ELR (cell line): ENCODE measurements at places on chromosomes 2 and 18.

DNA sequence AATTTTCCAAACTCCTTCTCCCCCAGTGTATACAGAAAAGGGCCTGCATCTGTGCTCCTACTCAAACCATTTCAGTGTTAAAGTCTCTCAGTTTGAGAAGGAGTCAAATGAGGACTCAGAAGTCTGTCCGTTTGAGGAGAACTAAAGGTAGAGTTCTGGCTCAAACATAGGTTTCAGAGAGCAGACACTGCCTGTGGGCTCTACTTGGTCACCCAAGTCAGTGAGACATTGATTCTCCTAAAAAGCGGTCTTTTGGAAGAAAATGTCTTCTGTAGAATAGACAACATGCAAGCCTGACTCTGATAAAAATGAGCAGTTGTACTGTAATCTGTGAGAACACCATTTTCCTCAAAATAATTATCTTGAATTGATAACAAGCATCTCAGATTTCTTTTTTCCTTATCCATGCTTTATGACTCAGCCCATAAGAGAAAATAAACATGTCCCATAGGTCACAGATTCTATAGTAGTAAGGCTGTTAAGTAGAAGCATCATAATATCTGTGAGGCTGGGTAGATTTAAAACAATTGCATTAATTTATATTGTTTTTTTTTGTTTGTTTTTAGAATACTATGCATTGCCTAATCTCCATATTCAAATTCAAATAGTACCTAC, 82.8 kb downstream of the ASXL3 start:
- no peak for DNase-seq

GRCh38 chr2:233447506-233448219, 93.4 kb downstream of the DGKD start:
- DNase-seq, result no peak

GRCh38 chr18:58768293-58768974, 96.2 kb upstream of the ZNF532 start:
- DNase-seq, result peak; percentile 71

- DNase-seq, result no peak
Measured at GRCh38 chr2:212416086-212416485, 122.5 kb downstream of the ERBB4 start.

GRCh38 chr2:110955556-110955955, 165.2 kb upstream of the BCL2L11 start:
- DNase-seq, result no peak

- DNase-seq, result no peak
Measured at GRCh38 chr2:40303746-40304145, 148.1 kb downstream of the SLC8A1 start.

DNA sequence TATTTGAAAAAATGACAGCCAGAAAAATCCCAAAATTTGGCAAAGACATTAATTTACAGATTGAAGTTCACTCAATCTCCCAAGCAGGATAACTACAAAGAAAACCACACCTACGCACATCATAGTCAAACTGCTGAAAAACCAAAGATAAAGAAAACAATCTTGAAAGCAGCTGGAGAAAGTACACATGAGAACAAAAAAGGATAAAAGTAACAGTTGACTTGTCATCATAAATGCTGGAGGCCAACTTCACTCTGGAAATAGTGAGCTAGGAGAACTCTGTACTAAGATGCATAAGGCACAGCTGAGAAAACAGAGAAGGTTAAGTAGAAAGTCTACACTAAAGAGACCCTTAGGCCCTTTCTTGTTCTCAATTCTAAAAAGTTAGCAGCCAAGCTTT, 73.1 kb downstream of the TLK1 start:
- no peak for DNase-seq

- DNase-seq, result no peak
Measured at GRCh38 chr2:109247340-109247739, 118.3 kb downstream of the SH3RF3 start.

DNA sequence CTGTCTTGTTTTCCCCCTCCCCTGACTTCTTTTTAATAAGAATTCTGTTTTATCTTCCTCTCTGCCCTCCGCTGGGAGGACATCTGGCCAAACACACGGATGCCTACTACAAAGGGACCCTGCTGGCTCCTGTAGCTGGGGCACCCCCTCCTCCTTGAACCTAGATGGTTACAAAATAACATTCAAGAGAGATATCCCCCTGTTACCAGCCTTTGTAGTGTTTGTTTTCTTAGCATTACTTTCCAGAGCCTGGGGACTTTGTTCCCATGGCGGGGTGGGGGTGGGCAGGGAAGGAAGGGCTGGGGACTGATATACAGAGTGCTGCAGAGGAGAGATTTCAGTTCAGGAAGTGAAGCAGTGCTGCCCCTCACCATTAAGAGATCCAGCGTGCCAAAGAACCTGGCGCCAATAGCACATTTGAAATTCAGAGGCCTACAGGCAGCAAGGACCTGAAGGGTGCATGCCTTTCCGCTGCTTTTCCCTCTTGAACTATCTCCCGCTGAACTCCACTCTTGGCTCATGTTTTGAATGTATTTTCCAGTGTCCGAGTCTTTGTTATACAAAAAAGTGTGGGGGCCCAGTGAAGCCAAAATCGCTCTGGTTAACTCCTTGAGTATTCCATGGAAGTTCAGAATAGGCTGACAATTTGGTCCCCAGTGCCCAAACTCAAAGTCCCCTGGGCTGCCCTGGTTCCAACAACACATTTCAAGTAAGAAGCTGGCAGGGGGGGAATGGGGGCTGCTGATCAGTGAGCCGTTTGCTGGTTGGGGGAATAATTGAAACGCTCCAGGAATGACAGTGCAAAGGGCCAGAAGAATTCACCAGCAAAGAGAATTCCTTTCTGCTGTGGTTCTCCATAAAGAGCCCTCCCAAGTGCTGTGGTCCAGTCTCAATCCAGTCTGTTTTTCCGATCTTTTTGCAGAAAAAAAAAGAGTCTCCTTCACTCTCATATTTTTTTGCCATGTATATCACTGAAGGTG, 94.8 kb upstream of the THOC1 start:
- peak; percentile 28 for DNase-seq

DNA sequence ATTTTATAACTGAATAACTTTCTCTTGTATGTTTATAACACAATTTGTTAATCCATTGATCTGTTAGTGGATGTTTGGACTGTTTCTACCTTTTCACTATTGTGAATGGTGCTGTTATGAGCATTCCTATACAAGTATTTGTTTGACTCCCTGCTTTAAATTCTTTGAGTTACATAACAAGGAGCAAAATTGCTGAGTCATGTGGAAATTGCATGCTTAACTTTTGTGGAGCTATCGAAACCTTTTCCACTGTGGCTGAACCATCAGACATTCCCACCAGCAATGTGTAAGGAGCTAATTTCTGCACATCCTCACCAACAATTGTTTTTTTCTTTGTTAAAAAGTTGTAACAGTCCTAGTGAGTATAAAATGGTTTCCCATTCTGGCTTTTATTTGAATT, 415.5 kb downstream of the CBLN2 start:
- DNase-seq, result no peak

DNA sequence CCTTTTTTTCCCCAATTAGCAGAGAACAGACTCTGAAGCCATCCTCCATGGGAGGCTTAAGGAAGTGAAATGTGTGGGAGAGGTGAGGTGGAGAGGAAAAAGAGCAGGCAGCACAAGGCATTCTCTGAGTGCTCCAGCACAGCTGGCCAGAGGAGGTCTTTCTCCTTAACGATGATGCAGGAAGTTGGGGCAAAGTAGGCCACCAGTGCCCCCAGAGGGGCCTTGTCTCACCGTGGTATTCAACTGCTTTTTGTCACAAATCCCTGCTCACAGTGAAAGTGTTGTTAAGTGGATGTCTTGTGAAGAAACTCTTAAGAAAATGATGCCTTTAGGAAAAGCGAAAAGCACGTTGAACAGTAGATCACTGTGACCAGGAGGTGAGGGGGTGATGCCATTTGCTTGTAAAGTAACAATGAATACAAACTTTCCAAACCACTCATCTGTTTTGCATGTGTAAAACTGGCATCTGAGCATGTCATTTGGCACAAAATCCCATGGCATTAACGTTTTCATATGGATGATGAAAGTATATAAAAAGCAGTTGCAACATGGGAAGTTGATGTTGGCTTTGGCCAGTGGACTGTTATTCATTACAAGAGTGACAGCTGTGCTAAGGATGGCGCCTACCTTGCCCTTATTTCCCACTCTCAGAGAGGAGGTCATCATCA, 49.2 kb upstream of the CDC42EP3 start:
- no peak for DNase-seq

DNA sequence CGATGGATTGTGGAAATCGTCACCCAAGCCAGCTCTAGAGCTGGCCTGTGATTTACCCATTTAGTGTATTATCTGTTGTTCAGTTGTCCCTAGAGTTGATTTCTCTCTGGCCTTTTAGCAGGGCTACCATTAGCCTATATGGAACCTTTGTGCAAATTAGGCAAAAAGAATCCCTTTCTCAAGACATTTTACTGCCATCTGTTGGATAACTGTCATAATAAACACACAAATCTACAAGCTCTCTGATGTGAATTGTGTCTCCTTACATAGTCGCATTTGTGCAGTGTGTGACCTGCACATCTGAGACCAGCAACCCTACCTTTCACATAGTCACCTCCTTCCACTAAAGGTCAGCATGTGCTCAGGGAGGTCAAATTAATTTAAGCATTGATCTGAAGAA, 34.0 kb downstream of the LOXHD1 start:
- DNase-seq, result peak; percentile 12

- peak; percentile 65 for DNase-seq
Measured at GRCh38 chr2:86068136-86068588, 37.5 kb downstream of the POLR1A start.

DNA sequence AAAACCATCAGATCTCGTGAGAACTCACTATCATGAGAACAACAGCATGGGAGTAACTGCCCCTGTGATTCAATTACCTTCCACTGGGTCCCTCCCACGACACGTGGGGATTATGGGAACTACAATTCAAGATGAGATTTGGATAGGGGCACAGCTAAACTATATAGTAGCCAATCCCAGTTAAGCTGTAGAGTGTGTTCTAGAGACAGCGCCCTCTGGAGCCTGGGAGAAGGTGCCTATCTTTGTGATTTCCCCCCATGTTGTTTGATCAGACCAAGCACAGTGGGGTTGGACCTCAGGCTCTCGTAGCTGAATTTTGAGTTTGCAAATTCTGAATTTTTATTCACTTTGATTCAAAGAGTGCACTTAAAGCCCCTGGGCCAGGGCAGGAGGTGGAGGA, 108.2 kb upstream of the TWIST2 start:
- no peak for DNase-seq

GRCh38 chr18:58805467-58806187, 59.0 kb upstream of the ZNF532 start:
- DNase-seq, result no peak

DNA sequence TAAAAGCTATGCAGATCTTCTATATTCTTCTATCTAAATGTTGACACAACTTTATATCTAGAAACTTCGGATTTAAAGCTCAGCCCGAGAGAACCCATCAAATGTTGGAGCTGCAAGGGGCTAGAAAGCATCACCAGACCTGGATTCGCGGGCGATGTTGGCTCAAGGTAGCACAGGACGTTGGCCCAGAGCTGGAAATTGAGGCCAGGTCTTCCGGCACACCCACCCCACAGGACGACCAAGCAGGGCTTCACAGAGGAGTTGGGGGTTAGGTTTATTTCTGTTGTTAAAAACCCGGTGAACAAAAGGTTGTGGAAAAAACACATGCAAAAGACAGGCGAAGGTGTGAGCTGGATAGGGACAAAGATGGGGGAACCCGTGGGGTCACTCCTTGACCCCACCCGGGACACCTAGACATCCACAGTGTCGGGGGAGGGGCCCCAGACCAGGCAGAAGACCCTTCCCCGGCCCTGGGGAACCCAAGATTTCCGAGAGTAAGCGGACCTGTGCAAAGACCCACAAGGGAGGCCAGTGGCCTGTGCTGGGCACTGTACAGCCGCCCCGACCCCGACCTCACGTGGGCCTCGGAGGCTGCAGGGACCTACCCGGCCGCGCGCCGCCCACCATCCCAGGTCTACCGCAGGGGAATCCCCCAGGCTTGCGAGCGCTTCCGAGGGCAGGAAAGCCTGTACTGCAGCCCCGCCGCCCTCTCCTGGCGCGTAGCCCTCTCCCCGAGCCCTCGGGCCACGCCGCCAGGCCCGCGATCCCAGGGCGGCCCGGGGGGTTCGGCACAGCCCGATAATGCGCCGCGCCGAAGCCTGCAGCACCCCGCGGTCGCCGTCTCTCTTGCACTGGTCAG, 1.8 kb upstream of the AGBL5 start:
- DNase-seq, result peak; percentile 63

- DNase-seq, result no peak
Measured at GRCh38 chr2:132774189-132774588, 104.2 kb upstream of the LYPD1 start.

GRCh38 chr2:184598316-184599053, at the start of gene ZNF804A:
ZNF804A (plus strand) TSS chr2:184598529; CDS start chr2:184598960, 431 bp downstream.
- DNase-seq, result peak; percentile 74

- DNase-seq, result peak; percentile 21
Measured at GRCh38 chr2:41932241-41933045, 115.4 kb upstream of the PKDCC start.

- DNase-seq, result peak; percentile 88
Measured at GRCh38 chr18:55634545-55634944, 46.6 kb upstream of the TCF4 start.

- peak; percentile 62 for DNase-seq
Measured at GRCh38 chr2:223995569-223995968, 38.3 kb downstream of the MRPL44 start.

- DNase-seq, result no peak
Measured at GRCh38 chr2:118168615-118169014, 80.3 kb downstream of the INSIG2 start.

DNA sequence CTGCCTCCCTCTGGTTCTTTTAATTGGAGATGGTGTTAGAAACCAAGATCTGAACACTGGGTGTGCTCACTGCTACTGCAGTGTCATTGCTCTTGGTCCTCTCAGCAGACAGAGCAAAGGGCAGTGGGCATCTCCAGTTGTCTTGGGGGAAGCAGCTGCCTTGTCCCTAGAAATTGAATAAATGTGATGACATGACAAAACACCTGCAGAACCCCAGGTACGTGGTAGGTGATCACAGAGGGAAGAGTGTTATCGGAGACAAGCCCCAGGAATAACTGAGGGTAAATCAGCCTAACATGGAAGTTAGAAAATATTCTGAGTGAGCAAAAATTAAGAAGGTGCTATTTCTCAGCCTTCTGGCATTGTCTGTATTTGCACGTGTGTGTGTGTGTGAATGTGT, 311.9 kb upstream of the HDAC4 start:
- no peak for DNase-seq

- DNase-seq, result peak; percentile 33
Measured at GRCh38 chr2:109481599-109481998, 132.2 kb downstream of the SEPTIN10 start.

- DNase-seq, result no peak
Measured at GRCh38 chr2:159272156-159272555, 14.3 kb downstream of the WDSUB1 start.

- DNase-seq, result no peak
Measured at GRCh38 chr18:708096-708495, 4.3 kb downstream of the ENOSF1 start.

DNA sequence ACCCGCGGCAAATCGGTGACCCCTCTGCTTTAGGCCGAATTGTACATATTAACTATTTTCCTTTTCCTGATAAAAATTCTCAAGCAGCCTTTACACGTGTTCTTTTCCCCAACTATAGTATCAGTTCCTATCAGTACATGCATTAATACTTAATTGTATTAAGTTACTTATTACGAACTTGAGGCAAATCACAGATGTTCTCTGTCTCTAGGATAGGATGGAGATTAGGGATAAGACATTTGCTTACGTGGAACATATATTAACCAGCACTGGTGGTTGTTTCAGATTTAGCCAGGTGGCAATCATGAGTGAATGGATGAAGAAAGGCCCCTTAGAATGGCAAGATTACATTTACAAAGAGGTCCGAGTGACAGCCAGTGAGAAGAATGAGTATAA, 675 bp downstream of the GEMIN6 start:
- no peak for DNase-seq

GRCh38 chr2:80255918-80256781, 48.4 kb downstream of the LRRTM1 start:
- peak; percentile 11 for DNase-seq

GRCh38 chr2:84378960-84379359, 80.1 kb downstream of the SUCLG1 start:
- DNase-seq, result no peak
